ENCODE measurements at places on chromosomes 7 and 10.

GRCh38 chr10:43024942-43025700, 51.7 kb upstream of the RET start:
- DNase-seq = no peak

GRCh38 chr7:66321283-66321682, 116.1 kb downstream of the TPST1 start:
- no peak for DNase-seq

DNA sequence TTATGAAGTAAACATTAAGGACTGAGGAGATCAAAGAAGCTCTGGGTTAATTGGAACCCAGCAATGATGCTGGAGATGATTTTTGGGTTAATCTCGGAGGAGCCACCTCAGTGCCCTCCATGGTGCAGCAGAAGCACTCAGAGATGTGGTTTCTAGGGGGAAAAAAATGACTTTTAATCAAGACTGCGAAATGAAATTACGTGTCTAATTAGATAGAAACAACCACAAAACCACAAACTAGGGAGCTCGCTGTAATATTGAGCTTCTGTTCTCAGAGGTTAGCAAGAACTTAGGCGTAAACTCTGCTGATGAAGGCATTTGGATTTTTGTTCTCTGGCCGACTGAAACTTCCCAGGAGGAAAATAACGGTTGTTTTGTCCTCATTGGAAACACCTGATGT, 319.0 kb downstream of the GRID1 start:
- DNase-seq = no peak

DNA sequence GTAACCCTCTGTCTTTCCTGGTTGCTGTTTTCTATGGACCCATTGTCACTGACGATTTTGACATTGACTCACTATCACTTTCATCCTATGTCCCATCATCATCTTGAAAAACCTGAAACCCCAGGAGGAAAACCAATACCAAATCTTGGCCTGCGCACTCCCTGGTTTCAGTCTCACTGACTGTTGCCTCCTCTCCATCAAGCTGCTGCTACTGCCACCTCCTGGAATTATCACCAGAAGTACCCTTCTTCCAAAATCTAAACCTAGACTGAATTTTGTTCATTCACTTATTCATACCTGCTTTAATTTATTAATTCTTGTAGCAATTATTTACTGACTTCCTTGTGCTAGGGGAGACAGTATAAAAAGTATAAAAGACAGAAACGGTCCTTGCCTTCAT, 44.5 kb upstream of the ACBD5 start:
- no peak for DNase-seq
